ENCODE measurements at places on chromosomes 16 and 17.

GRCh38 chr16:28561557-28562187, 8.0 kb downstream of the SGF29 start:
- DNase-seq: no peak

DNA sequence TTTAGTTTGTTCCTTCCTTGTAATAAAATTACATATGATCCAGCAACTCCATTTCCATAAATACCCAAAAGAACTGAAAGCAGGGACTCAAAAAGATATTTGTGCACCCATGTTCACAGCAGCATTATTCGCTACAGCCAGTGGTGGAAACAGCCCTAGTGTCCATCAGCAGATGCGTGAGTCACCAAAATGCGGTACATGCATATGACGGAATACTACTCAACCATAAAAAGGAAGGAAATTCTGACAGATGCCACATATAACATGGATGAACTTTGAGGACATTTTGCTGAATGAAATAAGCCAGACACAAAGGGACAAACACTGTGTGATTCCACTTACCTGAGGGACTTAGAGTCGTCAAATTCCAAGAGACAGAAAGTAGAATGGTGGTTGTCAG, 9.1 kb upstream of the SLC47A2 start:
- no peak for DNase-seq

DNA sequence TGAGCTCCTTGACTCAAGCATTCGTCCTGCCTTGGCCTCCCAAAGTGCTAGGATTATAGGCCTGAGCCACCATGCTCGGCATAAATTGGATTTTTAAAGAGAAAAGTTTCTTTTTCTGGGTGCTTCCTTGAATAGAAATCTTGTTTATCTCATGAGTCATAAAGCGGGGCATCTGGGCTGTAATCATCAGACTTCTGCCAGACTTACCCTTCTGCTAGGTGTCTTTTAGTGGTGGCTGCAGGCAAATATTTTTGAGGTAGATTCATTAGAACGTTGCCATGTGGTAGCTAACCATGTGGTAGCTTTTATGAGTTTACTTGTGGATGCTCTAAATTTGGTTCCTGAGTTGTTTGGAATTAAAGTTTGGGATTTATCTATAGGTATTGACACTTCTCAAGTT, 13.4 kb downstream of the PGS1 start:
- no peak for DNase-seq

GRCh38 chr16:13997933-13998332, 73.2 kb upstream of the MRTFB start:
- no peak for DNase-seq

DNA sequence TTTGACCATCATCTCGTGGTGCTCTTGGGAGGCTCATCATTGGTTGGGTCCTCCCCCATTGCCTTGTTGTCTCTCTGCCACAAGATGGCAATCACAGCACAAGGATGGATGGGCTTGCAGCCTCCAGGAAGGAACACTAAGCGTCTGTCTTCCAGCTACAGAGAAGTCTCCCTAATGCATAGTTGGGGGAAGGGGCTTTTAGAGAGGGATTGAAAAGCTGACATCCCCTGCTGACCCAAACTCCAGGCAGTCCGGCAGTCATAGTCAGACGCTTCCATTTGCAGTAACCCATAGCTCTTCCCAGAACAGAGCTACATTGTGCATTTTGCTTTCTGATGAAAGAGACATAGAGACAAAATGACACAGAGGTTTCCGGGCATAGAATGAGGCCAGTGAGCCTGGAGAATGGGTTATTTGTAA, 111.4 kb downstream of the UTP18 start:
- no peak for DNase-seq

DNA sequence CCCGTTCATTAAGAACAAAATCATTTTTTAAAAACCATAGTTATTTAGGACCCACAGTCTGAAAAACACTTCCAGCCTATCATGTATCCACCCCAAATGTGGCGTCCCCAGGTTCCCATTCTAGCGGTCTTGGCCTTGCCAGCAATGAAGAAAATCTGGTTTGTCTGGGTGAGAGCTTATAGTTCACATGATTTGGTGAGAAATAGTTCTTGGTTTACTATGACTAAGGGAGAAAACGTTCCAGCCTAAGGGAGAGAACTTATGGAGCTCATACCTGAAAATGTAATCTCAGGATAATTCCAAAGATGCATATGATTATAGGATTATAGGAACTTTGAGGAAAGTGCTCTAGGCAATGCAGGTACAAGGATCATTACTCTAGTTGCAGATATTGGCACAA, 4.8 kb downstream of the MARVELD3 start:
- DNase-seq: no peak

- no peak for DNase-seq
These were observed 12.2 kb upstream of the METRNL start for GRCh38 chr17:83067071-83067717.

GRCh38 chr17:869567-870525, 87.7 kb downstream of the MRM3 start:
- no peak for DNase-seq

GRCh38 chr16:1784977-1785845, 2.5 kb downstream of the NUBP2 start:
- no peak for DNase-seq

DNA sequence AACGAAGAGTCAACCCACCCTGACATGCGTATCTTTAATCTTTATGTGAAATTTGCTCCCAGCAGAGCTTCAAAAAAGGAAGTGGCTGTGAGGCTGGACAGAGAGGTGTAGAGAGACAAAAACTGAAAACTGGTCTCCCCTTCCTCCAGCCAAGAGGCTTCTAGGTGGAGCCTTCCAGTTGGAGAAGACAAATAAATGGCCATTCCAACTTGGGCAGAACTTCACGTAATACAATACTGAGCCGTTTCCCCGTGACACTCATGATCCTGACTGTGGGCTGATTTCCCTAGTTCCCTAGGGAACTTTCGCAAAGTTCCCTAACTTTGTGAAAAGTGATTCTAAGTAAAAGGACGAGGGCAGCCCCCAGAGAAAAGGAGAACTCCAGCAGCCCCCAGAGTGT, 78.8 kb downstream of the ZFHX3 start:
- no peak for DNase-seq

DNA sequence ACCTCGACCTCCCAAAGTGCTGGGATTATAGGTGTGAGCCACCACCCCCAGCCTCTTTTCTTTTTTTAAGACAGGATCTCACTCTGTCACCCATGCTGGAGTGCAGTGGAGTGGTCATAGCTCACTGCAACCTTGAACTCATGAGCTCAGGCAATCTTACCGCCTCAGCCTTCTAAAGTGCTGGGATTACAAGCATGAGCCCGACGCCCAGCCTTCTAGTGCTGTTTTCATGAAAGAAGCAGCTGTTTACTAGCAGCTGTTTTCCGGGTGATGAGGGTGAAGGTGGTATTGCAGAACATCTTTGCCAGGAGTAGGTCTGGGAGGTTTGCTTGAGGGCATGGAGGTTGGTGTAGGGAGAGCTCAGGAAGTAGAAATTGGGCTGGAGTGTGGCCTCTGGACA, 2.0 kb downstream of the ADCY7 start:
- no peak for DNase-seq

DNA sequence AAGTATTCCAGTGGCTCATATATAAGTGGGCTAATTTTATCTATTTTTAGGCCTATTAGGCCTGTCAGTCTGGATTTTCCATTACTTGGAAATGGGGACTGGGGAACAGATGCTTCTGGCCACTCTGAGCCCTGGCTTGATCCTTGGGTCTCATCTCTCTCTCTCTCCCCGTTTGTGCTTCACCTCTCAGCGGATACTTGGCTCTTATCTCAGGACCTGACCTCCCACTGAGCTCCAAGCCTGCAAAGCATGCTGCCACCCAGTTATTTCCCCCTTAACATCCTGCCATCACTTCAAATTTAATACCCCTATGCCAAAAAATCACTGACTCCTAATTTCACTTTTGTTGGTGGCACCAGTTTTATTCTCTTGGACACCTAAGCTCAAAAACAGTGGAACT, 4.2 kb downstream of the ZNF843 start:
- DNase-seq: no peak

GRCh38 chr17:41428591-41429291, 4.4 kb upstream of the KRT37 start:
- no peak for DNase-seq
